ENCODE measurements at places on chromosomes 6 and 20. TPM values are rescaled to one million over a fixed set of nuclear protein-coding genes. Genes with fewer than 3 reads are reported as not detected.

The TRIM10 gene
- not detected for total RNA-seq

The WFDC10A gene
- not detected for total RNA-seq

The UNC93A gene
- not detected for total RNA-seq

The TULP1 gene
- not detected for total RNA-seq

The POPDC3 gene
- total RNA-seq: 25.8 TPM

The ZC2HC1B gene
- total RNA-seq: not detected

The NAPB gene
- total RNA-seq: 3.9 TPM

The C6orf58 gene
- total RNA-seq: not detected

The FLRT3 gene
- total RNA-seq: 6.6 TPM

The BHLHE23 gene
- total RNA-seq: not detected

The SLC17A3 gene
- total RNA-seq: not detected

The SNAI1 gene
- total RNA-seq: 0.54 TPM

The LGSN gene
- total RNA-seq: not detected

The COL9A1 gene
- not detected for total RNA-seq

The TAB2 gene
- 20.8 TPM for total RNA-seq

The ETV7 gene
- total RNA-seq: 0.18 TPM

The FOXQ1 gene
- total RNA-seq: not detected

The TMEM14B gene
- 66.5 TPM for total RNA-seq

The FILIP1 gene
- under 0.01 TPM for total RNA-seq

The DCDC2 gene
- total RNA-seq: not detected

The FAM209B gene
- not detected for total RNA-seq

The PREX1 gene
- total RNA-seq: 0.72 TPM

The PRRT1 gene
- not detected for total RNA-seq

The CAPN11 gene
- total RNA-seq: not detected

The WFDC11 gene
- total RNA-seq: not detected

The NR2E1 gene
- total RNA-seq: not detected

The COL20A1 gene
- total RNA-seq: not detected

The PLN gene
- total RNA-seq: under 0.01 TPM

The MDN1 gene
- 26.7 TPM for total RNA-seq

The VIP gene
- not detected for total RNA-seq

The MAFB gene
- total RNA-seq: not detected

The ZFP57 gene
- total RNA-seq: not detected

The TP53TG5 gene
- total RNA-seq: not detected

The C6orf132 gene
- total RNA-seq: 0.72 TPM

Measured in IMR-90 (cell line).